ENCODE measurements at places on chromosomes 2 and 18.

DNA sequence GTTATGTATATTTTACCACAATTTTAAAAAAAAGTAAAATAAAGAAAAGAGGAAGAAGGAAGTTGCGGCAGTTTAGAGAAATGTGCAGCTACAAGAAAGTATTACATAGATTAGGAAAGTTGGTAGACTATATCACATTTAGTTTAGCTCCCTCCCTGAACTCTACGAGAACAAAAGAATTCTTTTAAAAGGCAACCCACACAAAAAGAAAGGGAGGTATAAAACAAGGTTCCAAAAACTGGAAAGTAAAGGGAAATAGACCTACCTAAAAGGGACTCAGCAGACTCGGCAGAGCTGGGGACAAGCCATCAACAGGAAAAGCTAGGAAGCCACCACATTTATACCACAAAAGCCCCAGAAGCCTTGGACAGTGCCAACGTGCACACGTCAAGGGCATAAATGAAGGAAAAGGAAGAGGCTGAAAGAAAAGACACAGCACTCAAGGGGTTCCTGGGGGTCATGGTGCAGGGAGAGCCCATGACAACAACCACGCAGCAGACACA, 9.1 kb downstream of the TMEM127 start:
- no peak for DNase-seq

DNA sequence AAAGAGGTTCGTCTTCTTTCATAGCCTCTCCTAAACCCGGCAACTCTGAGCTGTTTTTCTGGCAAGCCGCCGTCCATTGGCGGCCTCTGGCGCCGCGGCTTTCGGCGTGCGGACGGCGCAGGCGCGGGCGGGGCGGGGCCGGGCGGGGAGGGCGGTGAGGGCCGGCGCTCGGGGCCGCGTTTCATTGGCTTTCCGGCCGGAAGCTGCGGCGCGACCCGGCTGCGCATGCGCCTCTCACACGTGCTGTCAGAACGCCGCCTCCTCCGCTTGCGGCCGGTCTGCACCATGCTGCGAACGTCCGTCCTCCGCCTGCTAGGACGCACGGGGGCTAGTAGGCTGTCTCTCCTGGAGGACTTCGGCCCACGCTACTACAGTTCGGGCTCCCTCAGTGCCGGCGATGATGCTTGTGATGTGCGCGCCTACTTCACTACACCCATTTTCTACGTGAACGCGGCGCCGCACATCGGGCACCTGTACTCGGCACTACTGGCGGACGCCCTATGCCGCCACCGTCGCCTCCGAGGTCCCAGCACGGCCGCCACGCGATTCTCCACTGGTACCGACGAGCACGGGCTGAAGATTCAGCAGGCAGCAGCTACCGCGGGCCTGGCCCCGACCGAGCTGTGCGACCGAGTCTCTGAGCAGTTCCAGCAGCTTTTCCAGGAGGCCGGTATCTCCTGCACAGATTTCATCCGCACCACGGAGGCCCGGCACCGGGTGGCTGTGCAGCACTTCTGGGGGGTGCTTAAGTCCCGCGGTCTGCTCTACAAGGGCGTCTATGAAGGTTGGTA, at the start of gene MARS2:
Gene MARS2, plus strand, starts transcription at position 249 of the 791 bp plus-strand sequence. Its CDS starts 37 bp downstream, at position 286.
- peak; percentile 84 for DNase-seq

DNA sequence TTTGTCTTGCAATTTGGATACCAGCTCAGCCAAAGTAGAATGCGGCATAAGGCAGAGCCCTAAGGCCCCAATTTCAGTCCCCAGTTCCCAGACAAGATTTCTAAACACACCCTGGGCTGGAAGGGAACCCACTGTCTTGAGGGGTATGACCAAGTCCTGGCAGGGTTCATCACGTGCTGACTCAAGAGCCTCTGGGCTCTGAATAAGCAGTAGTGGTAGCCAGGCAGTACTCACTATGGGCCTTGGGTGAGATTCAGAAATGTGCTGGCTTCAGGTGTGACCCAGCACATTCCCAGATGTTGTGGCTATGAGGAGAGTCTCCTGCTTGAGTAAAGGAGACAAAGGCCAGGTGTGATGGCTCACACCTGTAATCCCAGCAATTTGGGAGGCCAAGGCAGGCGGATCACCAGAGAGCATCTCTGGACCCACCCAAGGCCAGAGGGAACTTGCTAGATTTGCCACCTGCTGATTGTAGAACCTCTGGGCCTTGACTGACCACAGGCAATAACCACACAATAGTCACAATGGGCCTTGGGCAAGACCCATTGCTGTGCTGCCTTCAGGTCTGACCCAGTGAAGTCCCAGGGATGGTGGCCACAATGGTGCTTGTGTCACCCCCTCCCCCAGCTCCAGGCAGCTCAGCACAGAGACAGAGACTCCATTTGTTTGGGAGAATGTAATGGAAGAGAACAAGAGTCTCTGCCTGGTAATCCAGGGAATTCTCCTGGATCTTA, 74.9 kb downstream of the ATL2 start:
- DNase-seq: no peak

DNA sequence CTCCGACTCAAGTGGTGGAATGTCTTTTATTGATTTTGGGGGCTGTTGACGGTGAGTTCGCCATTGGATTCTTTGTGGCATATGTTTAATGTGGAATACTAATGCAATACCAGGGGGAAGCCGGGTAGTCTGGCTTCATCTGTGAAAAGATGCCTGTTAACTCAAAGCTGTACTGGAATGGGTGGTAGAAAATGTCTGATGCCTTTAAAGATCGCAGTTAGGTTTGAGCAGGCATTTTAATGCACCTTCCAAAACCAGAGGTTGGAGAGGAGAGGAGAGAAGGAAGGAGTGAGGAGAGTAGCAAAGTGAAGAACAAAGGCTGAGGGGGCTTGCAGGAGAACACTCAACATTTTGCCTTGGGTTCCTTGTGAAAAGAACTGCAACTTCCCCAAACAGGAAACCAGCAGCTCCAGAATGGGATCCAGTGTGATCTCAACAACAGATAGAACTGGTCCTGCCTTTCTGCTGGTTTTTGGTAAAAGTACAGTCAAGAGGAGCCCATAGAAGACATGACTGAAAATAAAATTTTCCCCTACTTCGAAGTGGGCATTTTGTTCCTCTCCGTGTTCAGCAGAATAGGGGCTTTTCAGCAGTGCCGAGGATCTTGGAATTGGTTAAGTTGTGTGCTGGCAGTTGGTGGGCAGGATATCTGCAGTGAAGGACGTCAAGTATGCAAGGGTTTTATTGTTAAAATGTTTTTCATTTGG, 1.5 kb downstream of the ZNF532 start:
- no peak for DNase-seq

DNA sequence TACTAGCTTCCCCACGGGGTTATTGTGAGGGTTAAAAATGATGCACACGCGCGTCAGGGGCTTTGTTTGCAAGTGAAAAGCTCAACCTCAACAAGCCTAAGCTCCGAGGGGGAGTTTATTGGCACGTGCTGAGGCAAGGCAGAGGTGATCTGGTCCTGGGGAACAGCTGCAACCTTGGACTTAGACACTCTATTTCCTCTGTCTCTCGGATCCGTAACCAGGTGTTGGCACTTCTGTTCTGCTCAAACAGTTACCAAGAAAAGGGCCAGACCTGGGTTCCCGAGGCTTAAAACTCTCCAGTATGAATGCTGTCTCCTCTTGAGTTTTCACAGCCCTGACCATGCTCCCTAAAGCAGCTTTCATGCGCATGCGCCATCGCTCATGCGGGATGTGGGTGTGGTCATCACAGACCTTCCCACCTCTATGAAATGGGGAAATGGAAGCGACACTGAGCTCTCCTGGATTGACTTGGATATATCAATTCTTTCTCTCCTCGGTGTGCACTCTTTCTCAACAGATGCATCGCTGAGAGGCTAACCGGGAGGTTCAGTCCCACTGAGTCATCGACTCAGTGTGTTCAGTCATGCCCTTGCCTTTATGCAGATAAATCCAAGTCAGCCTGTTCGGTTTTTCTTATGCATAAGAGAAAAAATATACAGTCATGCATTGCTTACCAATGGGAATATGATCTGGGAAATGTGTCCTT, 19.9 kb upstream of the RAB31 start:
- no peak for DNase-seq

All from neural crest cell (in vitro differentiated cells).